ENCODE measurements at places on chromosomes 1 and 21. TPM values are rescaled to one million over a fixed set of nuclear protein-coding genes. Genes with fewer than 3 reads are reported as not detected.

ESRRG gene
- total RNA-seq = not detected

KRTAP21-1 gene
- not detected for total RNA-seq

TINAGL1 gene
- total RNA-seq = 154 TPM

RXFP4 gene
- not detected for total RNA-seq

PCSK9 gene
- 5.8 TPM for total RNA-seq

CFAP74 gene
- not detected for total RNA-seq

VHLL gene
- 0.77 TPM for total RNA-seq

GSTM1 gene
- total RNA-seq = 2.6 TPM

MPZ gene
- total RNA-seq = under 0.01 TPM

PTPRC gene
- not detected for total RNA-seq

PALMD gene
- total RNA-seq = 4.7 TPM

FAM151A gene
- total RNA-seq = not detected

C1orf141 gene
- not detected for total RNA-seq

CCDC181 gene
- not detected for total RNA-seq

SDHB gene
- 152 TPM for total RNA-seq

PDC gene
- not detected for total RNA-seq

CFAP107 gene
- total RNA-seq = not detected

TMEM82 gene
- total RNA-seq = not detected

GJC2 gene
- 2.9 TPM for total RNA-seq

SPATA46 gene
- total RNA-seq = not detected

CD1C gene
- not detected for total RNA-seq

ZNF672 gene
- 15.3 TPM for total RNA-seq

MDM4 gene
- total RNA-seq = 25.3 TPM

UMODL1 gene
- total RNA-seq = not detected

CHD1L gene
- total RNA-seq = 34.6 TPM

INSRR gene
- total RNA-seq = not detected

ACTL8 gene
- total RNA-seq = not detected

IVL gene
- 1.6 TPM for total RNA-seq

SPRR2E gene
- 3.7 TPM for total RNA-seq

PODN gene
- total RNA-seq = 0.53 TPM

MIXL1 gene
- total RNA-seq = not detected

OR6K3 gene
- total RNA-seq = not detected

LAMC1 gene
- 190 TPM for total RNA-seq

DCAF6 gene
- 28.2 TPM for total RNA-seq
